ENCODE measurements at places on chromosomes 1 and 21.
A peak's percentile ranks its signal among the peaks of the same experiment; 100 is the strongest.

DNA sequence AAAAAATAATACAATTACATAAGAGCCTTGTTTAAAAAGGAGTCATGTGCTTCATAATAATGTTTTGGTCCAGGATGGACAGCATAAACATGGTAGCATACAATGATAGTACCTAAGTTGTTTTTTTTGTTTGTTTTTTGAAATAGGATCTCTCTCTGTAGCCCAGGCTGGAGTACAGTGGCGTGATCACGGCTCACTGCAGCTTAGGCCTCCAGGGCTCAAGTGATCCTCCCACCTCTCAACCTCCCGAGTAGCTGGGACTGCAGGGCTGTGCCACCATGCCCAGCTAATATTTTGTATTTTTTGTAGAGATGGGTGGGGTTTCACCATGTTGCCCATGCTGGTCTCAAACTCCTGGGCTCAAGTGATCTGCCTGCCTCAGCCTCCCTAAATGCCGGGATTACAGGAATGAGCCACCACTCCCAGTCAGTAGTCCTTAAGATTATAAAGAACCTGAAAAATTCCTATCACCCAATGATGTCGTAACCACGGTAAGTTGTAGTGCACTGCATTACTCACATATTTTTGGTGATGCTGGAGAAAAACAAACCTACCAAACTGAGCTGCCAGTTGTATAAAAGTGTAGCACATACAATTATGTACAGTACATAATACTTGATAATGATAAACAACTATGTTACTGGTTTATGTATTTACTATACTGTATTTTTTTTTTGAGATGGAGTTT lies 22.4 kb upstream of the RCOR3 start:
- DNase-seq: no peak

- DNase-seq: no peak
Observed at GRCh38 chr1:31497601-31498000, 78.7 kb upstream of the TINAGL1 start.

GRCh38 chr1:156082309-156083091 lies at the start of gene MEX3A:
Gene MEX3A (minus strand): TSS chr1:156082465. CDS start chr1:156081998, 467 bp downstream.
- DNase-seq: peak; percentile 37

DNA sequence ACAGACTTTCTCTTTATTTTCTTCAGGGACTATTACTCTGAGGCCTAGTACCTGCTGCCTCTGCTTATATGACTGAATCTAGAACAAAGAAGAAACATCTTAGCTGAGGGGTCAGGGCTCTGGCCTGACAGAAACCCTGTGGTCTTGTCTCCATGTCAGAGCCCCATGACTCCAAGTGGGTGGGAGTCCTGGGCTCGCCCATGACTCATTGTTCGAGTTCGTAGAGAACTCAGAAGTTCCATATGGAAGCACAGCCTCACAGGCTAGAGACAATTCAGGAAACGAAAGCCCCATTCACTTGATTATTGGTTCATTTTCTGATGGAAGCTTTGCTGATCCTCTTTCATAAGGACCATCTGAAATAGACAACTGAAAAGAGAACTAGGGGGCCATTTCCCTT lies 73.2 kb downstream of the CD58 start:
- DNase-seq: no peak

- no peak for DNase-seq
Observed at GRCh38 chr1:111484391-111485026, 10.7 kb downstream of the C1orf162 start.

DNA sequence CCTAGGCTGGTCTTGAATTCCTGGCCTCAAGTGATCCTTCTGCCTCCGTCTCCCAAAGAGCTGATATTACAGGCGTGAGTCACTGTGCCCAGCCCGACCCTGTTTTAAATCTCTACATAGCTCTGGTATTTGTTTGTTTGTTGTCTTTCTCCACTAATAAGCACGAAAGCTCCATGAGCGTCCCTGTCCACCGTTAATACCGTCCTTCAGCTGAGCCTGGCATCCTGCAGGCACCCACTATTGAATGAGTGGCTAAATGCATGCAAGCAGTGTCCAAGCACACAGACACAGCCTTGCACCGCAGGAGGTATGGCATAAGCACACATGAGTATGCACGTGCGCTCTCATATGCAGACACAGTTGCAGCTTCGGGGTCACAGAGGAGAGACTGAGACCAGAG lies 4.5 kb upstream of the COL16A1 start:
- DNase-seq: no peak

- DNase-seq: no peak
Observed at GRCh38 chr1:3052501-3052900, 16.5 kb upstream of the PRDM16 start.

Measured in stimulated activated CD4-positive, alpha-beta T cell treated with anti-CD3 and anti-CD28 coated beads, Interleukin-2, amount 100 ng/mL, for 4 hours (primary cell).